T-helper 2 cell (primary cell): ENCODE measurements at places on chromosomes 6 and 20.

GRCh38 chr6:111996144-111996865, 57.6 kb upstream of the CCN6 start:
- DNase-seq = no peak

DNA sequence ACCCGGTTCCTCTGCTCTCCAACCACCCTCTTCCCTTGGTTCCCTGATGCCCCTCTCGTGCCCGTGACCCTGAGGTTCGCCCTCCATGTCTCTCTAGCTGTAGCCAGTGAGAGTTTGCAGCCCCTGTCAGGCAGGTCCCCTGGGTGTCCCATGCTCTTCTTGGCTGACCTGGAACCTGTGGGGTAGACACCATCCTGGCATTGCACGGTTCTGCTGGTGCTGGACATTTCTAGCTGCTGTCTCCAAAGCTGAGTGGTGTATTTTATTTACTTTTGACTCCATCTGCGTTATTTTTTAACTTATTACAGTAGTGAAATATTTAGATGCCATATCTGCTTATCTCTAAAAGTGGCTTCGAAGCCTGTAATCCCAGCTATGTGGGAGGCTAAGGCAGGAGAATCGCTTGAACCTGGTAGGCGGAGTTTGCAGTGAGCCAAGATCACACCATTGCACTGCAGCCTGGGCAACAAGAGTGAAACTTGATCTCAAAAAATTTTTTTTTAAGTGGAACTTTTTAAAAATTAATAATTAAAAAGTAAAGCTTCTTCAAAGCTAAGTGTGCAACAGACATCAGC, 12.5 kb downstream of the ENTPD6 start:
- no peak for DNase-seq

DNA sequence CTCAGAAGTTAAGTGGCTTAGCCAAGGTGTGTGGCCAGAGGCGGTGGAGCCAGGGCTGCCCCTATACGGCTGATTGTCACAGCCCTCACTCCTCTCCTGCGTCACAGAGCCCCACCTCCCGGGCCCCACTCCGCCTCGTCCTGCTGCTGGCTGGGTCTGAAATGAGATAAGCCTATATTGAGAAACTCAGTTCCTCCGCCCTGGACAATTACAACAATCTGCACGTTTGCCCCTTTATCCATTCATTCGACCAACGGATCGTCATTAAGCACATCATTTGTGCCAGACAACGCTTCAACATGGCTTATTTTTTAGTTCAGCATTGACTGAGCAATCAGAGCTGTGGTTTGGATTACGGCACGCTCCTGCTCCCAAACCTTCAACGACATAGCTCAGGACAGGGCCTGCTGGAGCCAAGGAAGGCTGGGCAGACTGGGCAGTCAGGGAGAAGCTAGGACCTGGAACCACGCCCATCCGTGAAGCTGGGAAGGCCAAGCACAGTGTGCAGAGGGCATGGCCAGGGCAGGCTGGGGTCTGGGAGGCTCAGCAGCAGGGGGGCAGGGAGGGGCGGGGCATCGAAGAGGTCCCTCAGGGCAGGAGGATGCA, 16.6 kb upstream of the EZR start:
- DNase-seq = no peak

GRCh38 chr6:122400121-122400450, 634 bp downstream of the HSF2 start:
- DNase-seq = peak; percentile 32

GRCh38 chr20:63501818-63502670, 3.2 kb upstream of the EEF1A2 start:
- DNase-seq = no peak

GRCh38 chr6:147503587-147503986, 4.9 kb upstream of the SAMD5 start:
- no peak for DNase-seq

GRCh38 chr6:24357336-24358218, at the start of gene DCDC2:
DCDC2 (minus strand) TSS chr6:24358059; CDS start chr6:24357750, 309 bp downstream.
- DNase-seq = peak; percentile 4

GRCh38 chr6:23111984-23112383, 542.6 kb downstream of the HDGFL1 start:
- no peak for DNase-seq

DNA sequence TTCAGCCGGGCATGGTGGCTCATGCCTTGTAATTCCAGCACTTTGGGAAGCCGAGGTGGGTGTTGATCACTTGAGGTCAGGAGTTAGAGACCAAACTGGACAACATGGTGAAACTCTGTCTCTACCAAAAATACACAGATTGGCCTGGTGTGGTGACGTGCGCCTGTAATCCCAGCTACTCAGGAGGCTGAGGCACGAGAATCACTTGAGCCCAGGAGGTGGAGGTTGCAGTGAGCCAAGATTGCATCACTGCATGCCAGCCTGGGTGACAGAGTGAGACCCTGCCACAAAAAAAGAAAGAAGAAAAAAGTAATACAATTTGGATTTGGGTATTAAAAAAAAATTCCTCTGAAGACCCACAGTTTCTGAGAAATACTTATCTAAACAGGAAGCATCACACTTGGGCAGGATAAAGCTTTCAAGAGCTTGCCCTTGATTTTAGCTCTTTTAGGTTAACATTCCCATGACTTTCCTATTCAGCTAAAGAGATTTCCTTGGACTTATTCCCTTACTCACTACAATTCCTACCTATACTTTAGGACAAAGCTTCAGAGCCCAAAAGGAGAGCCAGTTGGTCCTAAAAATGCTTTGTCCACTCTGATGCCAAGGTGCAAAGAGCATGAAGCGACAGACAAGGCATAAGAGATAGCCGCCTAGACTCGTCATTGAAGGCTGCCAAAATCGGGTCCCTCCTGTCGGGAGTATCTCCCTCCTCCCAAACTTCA, 1.9 kb downstream of the ELOVL2 start:
- DNase-seq = no peak

DNA sequence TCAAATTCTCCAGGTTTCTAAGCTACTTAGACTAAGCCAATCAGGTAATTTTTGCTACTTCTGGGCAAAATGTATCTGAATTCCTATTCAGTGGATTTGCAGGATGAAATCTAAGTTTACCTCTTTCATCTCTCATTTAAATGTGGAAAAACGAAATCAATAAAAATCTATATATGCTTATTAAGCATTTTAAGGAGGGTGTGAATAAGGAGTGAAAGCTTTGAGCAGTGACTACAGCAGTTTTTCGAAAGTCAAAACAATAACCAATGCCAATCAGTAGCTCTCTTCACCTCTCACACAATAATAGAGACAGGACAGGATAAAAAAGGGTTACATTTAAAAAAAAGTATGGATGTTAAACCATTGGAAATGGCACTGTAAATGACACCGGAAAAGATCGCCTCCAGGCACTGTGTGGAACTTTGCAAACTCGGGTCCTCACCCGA, 476 bp upstream of the BCKDHB start:
- no peak for DNase-seq

GRCh38 chr6:4582506-4583417, 193.4 kb upstream of the CDYL start:
- no peak for DNase-seq

GRCh38 chr20:48260129-48260756, 475.0 kb upstream of the SULF2 start:
- no peak for DNase-seq

DNA sequence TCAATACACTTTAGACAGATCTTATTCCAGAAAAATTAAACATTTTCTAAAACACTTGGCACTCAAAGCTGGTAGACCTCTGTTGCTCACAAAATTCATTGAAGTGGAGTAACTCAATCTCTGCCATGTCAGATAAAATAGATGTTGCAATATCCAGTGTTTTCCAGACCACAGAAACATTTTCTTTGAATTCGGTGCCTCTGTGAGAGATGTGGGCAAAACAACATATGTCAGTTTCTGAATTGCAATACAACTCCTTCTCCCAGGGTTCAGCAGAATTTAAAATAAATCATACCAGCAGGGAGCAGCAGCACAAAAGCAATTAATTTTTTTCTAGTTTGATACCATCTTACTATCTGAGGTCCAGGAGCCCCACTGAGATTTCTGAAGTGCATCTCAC, 11.3 kb upstream of the PKHD1 start:
- peak; percentile 25 for DNase-seq

DNA sequence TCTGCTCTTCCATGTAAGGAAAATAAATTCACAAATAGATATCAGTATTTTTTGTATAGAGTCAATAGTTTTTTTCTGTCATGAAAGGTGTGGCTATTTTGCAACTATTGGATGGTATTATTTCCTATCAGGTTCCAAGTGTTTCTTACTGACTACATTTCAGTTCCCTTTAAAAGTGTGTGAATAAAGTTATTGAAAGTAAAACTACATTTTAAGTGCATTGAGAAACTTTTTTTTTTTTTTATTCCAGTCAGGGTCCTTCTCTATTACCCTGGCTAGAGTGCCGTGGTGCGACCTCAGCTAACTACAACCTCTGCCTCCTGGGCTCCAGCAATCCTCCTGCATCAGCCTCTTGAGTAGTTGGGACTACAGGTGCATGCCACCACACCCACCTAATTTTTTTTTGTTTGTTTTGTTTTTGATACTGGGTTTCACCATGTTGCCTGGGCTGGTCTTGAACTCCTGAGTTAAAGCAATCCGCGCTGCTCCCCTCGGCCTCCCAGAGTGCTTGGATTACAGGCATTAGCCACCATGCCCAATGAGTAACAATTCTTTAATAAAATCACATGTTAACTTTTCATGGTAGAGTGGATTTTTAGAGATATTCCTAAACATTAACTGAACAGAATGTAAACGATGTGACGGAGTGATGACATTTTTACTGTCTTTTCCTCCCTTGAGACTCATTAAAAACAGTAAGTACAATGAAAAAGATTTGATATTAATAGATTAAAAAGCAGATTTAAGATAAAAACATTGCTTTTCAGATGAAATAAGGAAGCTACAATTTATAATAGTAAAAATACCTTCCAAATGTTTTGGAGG, 69.7 kb upstream of the ADGRF4 start:
- no peak for DNase-seq

DNA sequence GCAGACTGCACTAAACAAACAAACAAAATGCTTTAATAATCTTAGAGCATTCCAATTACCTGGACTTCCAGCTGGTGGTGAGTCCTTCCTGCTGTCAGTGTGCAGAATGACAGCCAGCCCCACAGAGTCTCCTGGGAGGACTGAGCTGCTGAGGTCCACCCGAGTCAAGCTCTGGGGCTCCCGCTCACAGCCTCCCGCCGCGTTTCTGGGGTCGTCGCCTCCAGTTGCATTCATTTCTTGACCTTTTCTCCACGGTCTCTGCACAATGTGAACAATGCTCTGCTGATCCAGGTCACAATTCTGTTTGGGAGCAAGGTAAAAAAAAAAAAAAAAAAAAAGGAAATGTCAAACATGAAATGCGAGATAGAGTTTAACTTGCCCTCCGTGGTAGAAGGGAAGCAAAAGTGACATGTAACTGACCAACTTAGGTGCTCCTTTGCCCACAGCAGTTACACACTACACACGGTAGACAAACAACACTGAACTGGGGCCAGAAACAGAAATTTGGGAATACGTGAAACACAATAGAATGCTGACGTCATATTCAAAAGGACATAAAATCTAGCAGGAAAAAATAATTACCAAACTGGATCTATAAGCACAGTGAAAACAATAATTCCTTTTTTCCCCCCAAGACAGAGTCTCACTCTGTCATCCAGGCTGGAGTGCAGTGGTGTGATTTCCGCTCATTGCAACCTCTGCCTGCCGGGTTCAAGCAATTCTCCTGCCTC, 464.9 kb downstream of the PRKN start:
- no peak for DNase-seq

- no peak for DNase-seq
Observed at GRCh38 chr20:57693670-57694329, 16.0 kb downstream of the PMEPA1 start.

GRCh38 chr20:62587757-62588402, 54.4 kb upstream of the SLCO4A1 start:
- no peak for DNase-seq

DNA sequence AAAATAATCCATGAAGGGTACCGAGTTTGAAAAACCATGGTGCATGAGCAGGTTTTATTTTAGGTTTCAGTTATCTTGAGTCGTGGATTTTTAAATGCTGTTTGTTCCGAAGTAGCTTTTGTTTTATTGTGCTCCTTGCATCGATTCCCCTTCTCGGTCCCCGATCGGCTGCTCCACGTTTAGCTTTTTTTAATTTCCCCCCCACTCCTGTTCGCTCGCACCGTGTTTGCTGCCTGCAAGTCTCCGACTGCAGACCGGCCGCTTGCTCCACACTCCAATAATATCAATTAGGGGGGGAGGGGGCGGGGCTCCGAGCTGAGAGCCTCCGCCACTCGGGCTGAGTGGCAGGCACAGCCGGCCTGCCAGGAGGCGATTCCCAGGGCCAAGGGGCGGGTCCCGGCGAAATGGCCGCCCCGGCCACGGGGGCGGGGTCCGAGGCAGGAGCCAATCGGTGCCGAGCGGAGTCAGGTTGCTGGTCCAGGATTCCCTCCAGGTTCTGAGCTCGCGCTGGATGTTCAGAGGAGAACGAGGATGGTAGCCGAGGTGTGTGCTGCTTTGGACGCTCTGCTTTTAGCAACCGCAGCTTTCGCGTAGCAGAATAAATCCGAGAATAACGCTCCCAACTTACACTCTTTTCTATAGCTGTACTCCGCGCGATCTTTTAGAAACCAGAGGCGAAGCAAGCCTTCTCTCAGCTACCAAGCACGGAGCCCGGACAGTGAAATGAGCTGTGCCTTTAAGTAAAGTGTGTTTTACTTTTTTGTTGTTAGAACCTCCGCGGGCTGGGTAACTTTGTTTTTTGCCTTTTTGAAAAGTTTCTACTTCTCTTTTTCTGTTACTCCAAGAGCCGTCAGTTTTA, at the start of gene EPHA7:
Gene EPHA7, minus strand, starts transcription at position 256 of the 859 bp plus-strand sequence. Its CDS starts 218 bp downstream, at position 38.
- DNase-seq = peak; percentile 10

DNA sequence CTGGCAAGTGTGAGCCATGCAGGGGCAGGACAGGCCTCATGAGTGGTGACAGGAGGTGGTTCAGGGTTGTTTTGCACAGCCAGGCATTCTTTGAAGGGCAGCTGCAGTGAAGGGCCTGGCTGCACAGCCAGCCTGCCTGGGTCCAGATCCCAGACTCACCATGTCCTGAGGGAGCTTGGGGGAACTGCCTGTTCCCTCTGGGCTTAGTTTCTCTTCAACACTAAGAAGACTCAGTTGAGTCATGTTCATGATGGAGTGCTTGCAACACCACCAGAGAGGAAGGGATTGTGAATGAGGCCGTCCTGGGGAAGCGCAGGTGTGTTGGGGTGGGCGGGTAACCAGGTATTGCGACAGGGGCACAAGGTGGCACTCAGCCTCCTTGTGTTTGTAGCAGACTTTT, 102.4 kb downstream of the CDH26 start:
- DNase-seq = no peak

DNA sequence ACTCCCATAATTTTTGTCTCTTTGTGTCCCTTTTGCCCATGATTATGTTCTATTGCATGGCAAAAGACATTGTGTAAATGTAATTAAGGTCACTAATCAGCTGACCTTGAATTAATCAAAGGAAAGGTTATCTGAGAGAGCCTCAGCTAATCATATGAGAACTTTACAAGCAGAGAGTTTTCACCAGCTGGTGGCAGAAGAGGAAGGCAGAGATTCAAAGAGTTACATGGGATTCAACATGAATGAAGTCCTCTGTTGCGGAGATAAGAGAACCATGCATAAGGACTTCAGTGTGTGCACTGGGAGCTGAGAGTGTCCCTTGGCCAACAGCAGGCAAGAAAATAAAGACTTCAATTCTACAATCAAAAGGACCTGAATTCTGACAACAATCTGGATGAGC, 494.1 kb upstream of the ARID1B start:
- DNase-seq = no peak

GRCh38 chr6:16982807-16983206, 119.0 kb upstream of the STMND1 start:
- no peak for DNase-seq

- DNase-seq = no peak
Observed at GRCh38 chr20:40592941-40593340, 96.1 kb downstream of the MAFB start.

GRCh38 chr6:51929934-51930574, 157.4 kb downstream of the PKHD1 start:
- DNase-seq = no peak
